Uterine smooth muscle cell (primary cell): ENCODE measurements at places on chromosomes 4 and X. TPM values are rescaled to one million over a fixed set of nuclear protein-coding genes. Genes with fewer than 3 reads are reported as not detected.

CHRNA9 gene
- total RNA-seq = 0.12 TPM in 1 of 2 replicates, not detected in the other

GRIA3 gene
- 5.1 and 15.0 TPM in 2 replicates for total RNA-seq

SLC25A4 gene
- total RNA-seq = 14.1 and 15.9 TPM in 2 replicates

PAGE4 gene
- total RNA-seq = not detected in 2 replicates

HTRA3 gene
- 0.37 and 0.55 TPM in 2 replicates for total RNA-seq

DMP1 gene
- not detected in 2 replicates for total RNA-seq

FAM236A gene
- total RNA-seq = not detected in 2 replicates

FGF2 gene
- 40.9 and 125 TPM in 2 replicates for total RNA-seq

PCDH18 gene
- total RNA-seq = 82.2 and 116 TPM in 2 replicates

SMAD1 gene
- total RNA-seq = 9.2 and 16.4 TPM in 2 replicates

ZFYVE28 gene
- total RNA-seq = 4.9 and 5.0 TPM in 2 replicates

GDPD2 gene
- not detected in 2 replicates for total RNA-seq

MAGEA10 gene
- not detected in 2 replicates for total RNA-seq

CBLL2 gene
- total RNA-seq = not detected in 2 replicates

SOWAHB gene
- under 0.01 TPM in 1 of 2 replicates, not detected in the other for total RNA-seq

PDK3 gene
- 11.4 and 12.6 TPM in 2 replicates for total RNA-seq

ARMCX1 gene
- total RNA-seq = 68.4 and 69.9 TPM in 2 replicates

DMRTC1 gene
- total RNA-seq = not detected in 2 replicates

HTATSF1 gene
- total RNA-seq = 37.7 and 55.2 TPM in 2 replicates

ZNF827 gene
- total RNA-seq = 2.8 and 4.7 TPM in 2 replicates
